ENCODE measurements at places on chromosomes 3 and 15.

DNA sequence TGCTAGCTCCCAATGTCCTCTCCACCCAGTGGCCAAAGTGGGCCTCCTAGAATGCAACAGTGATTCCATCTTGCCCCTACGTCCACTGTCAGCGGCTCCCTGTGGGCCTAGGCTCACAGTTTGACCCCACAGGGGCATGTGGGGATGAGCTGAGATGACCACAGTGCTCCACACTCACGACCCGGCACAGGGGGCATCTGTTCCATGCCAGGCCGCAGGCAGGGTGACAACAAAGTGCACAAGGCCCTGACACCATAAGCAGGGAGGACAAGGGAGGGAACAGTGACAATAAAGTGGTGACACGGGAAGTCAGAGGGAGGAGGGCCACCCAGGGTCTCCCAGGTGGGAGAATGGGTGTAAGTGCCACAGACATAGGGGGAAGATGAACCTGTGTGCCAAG is 5.1 kb upstream of the PLXNA1 start:
- no peak for DNase-seq

DNA sequence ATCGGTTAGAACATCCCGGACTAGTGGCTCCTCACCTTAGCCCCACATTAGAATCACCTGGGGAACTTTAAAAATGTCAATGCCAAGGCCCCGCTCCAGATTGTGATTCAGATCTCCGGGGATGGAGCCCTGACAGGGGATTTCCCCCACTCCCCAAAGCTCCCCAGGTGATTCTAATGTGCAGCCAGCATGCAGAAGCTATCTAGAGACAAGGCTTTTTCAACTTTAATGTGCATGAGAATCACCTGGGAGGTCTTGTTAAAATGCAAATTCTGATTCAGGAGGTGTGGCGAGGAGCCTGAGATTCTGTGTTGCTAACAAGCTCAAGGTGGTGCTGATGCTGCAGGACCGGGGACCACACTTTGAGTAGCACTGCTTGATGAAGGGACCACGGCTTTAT is 156.7 kb downstream of the RAB11A start:
- no peak for DNase-seq

DNA sequence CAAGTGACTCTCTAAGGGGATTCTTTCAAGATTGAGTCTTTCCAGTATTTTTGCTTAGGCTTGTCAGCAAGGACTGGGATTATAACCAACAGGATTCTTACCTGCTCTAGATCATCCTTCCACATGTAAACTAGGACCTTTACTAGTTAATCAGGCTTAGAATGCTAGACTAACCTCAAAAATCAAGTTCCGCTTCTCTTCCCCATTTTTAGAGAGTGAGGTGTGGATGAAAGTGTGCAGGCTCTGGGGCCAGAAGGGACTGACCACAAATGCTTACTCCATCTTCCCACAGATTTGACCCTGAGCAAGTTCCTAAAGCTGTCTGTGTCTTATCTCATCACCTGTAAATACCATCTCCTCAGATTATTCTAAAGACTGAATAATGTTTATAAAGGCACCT is 89.5 kb upstream of the IL12A start:
- DNase-seq, result no peak

DNA sequence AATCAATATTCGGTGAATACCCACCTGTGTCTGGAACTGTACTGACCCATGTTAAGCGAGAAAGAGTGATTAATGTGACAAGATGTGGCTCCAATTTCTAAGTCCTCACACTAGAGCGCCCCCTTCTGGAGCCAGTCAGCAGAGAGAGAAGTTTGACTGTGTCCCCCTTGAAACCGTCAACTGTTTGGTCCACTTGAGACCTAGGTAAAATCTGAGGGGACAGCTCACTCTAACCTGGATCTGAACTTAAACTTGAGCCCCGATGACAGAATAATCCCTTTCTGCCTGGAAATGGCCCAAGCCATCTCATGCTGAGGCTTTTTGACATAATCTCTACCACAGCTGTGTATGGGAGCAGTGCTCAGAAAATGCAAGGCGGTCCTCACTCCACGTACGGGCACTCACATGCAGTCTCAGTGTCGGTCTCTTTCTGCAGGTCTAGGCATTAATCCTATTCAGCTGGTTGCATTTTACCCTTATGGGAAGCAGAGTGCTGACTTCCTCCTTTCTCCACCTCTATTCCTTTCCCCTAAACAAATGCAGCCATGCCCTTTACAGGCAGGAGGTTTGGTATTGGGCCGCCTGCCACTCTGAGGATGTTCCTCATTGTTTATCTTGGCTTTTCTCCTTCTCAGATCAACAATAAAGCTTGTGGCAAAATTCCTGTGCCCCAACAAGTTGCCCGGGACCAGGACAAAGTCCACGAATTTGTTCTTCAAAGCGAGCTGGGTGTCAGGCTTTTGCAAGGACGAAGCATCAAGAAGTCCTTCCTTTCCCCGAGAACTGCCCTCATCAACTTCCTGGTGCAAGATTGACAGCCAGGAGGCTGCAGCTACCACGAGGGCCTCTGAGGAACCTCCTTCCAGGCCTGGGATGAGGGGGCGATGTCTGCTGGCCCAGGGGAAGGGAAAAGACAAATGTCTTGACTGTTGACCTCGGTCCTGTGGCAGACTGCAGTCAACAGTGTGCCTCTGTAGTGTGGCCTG is 47.5 kb upstream of the LIMD1 start:
- DNase-seq, result no peak

GRCh38 chr15:77772641-77773402 is 140.1 kb upstream of the LINGO1 start:
- no peak for DNase-seq

GRCh38 chr3:195548987-195549386 is 5.9 kb upstream of the PPP1R2 start:
- no peak for DNase-seq

GRCh38 chr3:42096796-42097565 is 5.8 kb downstream of the TRAK1 start:
- no peak for DNase-seq

DNA sequence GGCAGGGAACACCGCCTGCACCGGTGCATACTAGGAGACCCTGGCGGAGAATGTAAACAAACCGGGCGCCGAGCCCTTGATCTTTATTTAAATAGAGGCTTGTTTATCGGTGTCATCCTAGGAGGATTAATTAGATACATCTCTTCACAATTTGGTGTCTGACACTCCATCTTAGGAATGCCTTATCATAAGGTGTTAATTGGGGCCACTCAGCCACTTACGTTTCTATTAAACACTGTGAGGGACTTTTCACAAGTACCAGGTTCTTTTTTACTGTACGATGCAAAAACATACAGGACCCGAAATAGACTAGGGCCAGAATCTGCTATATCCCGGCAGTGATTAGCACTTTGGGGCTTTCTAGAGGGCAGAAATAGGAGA is 8.0 kb downstream of the EOMES start:
- no peak for DNase-seq

DNA sequence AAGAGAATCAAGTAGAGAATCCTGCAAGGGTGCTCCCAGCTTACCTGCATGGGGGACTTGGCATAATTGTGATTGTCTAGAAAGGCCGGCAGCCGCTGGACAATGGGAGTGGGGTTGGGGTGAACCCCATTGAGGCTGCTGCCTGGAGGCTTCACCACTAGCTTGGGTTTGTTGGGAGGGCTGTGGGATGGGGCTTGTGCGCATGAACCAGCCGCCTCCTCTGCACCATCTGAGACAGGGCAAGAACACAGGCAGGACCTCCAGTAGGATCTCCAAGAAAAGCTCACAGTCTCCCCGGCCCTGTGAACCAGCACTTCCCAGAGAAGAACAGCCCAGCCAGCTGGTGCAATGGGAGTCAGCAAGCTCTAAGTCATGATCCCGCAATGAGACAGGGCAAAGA is 39.8 kb downstream of the SEMA3G start:
- no peak for DNase-seq

DNA sequence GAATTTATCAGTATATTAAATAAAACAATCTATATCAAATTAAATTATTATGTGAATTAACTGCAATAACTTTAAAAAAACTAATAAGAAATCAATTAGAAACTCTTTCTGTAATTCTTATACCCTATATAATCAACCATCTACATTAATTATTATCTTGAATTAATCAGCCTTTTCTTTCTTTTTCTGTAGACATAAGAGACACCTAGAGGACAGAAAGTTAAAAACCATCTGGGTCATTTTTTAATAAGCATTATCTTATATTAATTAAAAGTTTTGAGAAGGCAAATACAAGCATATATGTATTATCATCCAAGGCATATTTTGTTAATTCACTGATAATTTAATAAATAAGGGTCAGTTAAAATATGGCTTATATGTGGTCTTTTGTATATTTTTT is 24.2 kb upstream of the SLC25A26 start:
- DNase-seq, result no peak

GRCh38 chr3:46122091-46122490 is 86.0 kb downstream of the CCR1 start:
- no peak for DNase-seq

DNA sequence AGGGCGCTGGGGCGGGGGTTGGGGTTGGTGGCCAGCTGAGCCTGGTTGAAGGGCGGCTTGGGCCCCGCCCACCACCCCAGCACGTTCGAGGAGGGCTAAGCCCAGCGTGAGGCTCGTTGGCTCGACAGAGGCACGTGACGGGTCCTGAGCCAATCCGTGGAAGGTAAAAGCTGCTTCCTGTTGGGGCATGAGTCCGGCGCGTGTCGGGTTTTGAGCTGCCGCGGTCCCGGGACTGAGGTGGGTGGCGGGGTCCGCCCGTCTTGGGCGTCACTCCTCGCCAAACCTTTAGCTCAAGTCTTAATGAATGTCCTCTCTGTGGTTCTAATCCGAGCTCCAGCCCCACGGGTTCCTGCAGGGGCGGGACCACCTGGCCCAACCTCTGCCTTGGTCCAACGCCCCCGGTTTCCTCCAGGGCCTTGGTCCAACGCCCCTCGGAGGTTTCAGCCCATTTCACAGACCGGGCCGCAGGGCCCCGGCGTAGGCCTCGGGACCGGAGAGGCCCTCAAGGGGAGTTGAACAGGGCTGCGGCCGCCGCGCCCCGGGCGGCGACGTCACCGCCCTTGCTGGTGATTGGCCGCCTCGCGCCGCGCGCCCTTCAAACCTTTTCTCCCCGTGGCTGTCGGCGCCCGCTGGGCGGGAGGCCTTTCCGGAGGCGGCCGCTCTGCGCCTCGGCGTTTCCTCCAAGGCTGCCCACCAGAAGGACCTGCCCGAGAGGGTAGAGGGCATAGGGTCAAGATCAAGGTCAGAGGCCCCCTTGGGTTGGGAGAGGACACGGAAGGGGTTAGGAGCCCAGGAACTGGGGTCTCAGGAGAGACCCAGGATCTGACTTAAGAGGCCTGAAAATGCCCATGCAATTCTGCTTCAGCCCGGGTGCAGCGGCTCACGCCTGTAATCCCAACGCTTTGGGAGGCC is at the start of gene RCCD1:
Gene RCCD1, plus strand, starts transcription at position 173 of the 912 bp plus-strand sequence. CDS start 1,851 bp downstream, outside the sequence.
- peak; percentile 79 for DNase-seq

GRCh38 chr3:195238081-195238571 is 32.8 kb downstream of the XXYLT1 start:
- no peak for DNase-seq

DNA sequence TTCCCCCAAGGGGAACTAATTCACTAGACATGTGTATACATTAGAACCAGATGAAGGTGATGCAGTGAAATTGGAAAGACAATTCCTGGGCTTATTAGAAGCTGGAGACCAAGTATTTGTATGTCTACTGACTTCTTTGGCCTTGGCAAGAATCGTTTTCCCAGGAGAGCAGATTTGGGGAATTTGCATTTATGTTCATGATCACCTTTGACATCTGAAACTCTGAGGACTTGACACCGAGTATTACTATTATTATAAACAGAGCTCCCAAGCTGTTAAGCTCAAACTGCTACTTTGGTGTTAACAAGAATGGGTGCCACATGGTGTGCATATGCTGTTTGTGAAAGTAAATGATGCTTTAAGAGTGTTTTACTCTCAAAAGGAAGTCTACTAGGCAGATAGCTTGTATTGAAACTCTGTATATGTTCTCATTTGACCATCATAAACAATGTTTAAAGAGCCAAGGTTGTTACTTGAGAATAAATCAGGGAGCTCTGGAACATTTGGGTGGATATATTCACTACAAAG is 519.8 kb upstream of the GOLIM4 start:
- no peak for DNase-seq

- no peak for DNase-seq
Observed at GRCh38 chr3:153640689-153641665, 479.0 kb downstream of the RAP2B start.

DNA sequence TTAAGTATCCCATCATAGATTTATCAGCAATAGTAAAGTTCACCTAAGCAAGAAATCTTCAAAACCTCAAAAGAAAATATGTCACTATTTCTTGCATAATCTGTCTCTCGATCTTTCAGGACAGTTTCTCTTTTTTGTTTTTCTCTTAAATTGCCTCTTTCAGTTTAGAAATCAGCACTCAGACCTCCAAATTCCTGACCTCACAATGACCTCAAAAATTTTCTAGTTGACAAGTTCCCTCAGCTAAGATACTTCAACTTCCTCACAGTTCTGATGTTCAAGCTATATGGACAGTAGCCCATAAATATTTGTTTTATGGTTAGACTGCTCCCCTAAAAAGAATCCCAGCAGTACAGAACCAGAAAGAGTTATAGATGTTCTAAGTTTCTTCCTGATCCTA is 24.1 kb downstream of the SLC24A5 start:
- no peak for DNase-seq

GRCh38 chr3:164306042-164306441 is 772.3 kb downstream of the SI start:
- DNase-seq, result no peak

DNA sequence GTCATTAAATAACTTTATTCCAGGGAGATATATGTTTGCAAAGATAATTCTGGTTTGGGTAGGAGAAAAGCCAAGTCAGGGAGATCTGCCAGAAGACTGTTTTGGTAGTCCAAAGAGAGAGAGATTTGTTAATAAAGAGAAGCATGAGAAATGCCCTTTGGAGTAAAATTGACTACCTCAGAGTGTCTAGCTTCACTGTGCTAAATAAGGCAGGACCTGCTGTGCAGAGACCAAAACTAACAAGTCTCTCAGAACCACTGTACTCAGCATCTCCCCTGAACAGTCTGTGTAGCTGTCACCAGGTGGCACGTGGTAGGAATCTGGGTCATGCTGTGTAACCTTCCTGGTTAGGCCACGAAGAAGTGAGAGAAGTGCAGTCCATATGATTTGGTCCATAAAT is 31.6 kb upstream of the SLC35G2 start:
- DNase-seq, result peak; percentile 27

DNA sequence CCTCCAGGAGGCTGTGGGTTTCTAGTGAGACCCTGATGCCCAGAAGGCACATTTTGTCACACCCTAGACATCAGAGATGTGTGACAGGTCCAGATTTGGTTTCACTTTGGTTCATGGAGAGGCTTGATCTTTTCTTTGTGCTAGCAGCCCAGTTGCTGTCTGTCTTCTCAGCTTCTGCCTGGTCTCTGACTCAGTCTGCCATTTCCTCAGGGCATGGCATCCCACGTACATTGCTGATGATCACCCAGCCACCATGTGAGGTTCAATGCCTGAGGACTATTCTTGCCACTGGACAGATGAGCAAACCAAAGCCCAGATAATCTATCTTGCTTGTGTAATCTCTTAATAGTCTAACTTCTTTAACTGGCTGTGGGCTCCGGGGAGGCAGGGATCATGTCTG is 144.9 kb upstream of the MRPS22 start:
- no peak for DNase-seq

Measured in effector memory CD8-positive, alpha-beta T cell (primary cell).